ENCODE measurements at places on chromosomes 7 and 10.

- no peaks in the 10 kb centered on the region for H3K4me1 ChIP-seq
- no peak overlapping the region for H3K4me3 ChIP-seq
- H3K27me3 ChIP-seq = no peaks in the 10 kb centered on the region
- no peak overlapping the region for H3K27ac ChIP-seq
- DNase-seq = peak; percentile 12
- no peaks in the 10 kb centered on the region for H3K36me3 ChIP-seq
Measured at GRCh38 chr7:81887098-81888090, 117.5 kb upstream of the HGF start.

DNA sequence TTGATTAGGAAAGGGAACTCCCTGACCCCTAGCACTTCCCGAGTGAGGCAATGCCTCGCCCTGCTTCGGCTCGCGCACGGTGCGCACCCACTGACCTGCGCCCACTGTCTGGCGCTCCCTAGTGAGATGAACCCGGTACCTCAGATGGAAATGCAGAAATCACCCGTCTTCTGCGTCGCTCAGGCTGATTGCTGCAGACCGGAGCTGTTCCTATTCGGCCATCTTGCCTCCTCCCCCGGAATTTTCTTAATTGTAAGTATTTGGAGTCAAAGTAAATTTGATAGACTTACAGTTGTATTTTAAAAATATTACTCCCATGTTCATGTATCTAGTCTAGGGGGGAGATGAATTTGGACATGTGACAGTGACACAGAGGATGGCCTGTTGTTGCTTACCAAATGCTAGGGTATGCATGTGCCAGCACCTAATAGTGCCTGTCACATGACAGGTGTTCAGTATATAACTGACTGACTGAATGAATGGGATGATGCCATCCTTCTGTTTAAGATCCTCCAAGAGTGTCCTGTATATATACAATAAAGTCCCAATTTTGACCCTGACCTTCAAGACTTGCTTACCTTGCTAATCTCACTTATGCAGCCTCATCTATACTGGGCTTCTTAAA, 42.0 kb upstream of the ICA1 start:
- H3K27ac ChIP-seq = no peak overlapping the region
- no peaks in the 10 kb centered on the region for H3K27me3 ChIP-seq
- H3K4me3 ChIP-seq = no peak overlapping the region
- no peaks in the 10 kb centered on the region for H3K36me3 ChIP-seq
- no peaks in the 10 kb centered on the region for H3K4me1 ChIP-seq

GRCh38 chr7:26900251-26900650, 35.9 kb upstream of the SKAP2 start:
- no peaks in the 10 kb centered on the region for H3K36me3 ChIP-seq
- H3K4me3 ChIP-seq = no peak overlapping the region
- no peaks in the 10 kb centered on the region for H3K4me1 ChIP-seq
- DNase-seq = no peak

GRCh38 chr10:132685921-132686680, 99.8 kb downstream of the NKX6-2 start:
- peaks cover 8% of the 10 kb centered on the region for H3K36me3 ChIP-seq
- H3K4me3 ChIP-seq = no peak overlapping the region
- H3K4me1 ChIP-seq = no peaks in the 10 kb centered on the region

- DNase-seq = no peak
- peaks cover 24% of the 10 kb centered on the region for H3K36me3 ChIP-seq
- H3K4me1 ChIP-seq = peaks cover 7% of the 10 kb centered on the region
- no peak overlapping the region for H3K27ac ChIP-seq
- no peak overlapping the region for H3K4me3 ChIP-seq
Measured at GRCh38 chr7:5289355-5289754, 6.6 kb downstream of the SLC29A4 start.

DNA sequence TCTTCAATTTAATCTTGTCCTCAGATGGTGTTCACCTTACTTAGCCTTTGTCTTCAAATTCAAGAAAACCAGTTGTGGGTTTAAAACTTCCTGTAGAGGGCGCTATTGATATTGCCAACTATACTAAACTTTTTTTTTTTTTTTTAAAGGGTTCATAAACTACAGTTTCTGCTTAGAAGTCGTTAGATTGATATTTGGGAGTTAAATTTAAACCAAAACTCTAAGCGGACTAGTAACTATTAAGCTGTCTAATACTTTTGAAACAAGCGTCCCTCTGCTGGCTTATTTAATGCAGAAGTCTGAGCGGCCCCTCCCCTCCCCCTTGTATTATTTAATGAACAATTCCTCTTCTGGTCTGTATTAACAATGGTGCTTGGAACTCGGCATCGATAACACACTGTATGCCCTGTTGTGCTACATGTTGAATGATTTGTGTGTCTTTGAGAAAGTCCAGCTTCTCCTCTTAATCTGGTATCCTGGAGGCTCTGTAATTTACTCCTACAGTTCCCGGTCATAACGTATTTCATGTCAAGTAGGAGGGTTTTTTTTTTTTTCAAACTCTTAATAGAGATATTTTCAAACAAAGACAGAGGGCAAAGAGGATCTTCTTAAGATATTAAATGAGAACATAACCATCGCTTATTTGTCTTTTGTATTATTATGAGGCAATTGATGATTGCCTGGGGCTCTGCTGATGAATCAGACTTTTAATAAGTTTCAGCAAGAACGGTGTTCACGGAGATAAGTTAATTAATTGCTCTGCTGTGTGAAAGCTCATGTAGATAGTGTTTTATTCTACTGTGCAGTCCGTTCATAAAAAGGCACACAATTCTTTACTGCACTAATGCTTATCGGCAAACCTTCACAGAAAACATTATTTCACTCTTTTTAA, 22.6 kb upstream of the CREB5 start:
- H3K36me3 ChIP-seq = no peaks in the 10 kb centered on the region
- H3K27me3 ChIP-seq = no peaks in the 10 kb centered on the region
- DNase-seq = peak; percentile 90
- H3K27ac ChIP-seq = peak overlapping the region; percentile 59

DNA sequence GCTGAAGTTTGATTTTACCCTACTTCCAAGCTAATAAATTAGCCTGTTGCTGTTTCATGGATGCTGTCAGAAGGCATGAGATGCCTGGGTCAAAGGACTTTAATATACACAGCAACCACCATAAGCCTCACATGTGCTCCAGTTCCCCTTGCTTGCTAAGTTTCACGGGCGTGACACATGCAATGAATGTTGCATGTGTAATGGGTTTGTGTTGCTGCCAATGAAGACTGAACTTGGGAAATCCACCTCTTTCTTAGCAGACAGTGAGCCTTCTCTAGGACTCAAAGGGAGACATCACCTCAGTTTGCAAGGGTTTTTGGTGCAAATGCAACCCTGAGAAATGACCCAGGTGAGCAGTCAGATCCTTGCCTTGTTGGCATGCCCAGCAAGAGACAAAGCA, 505.5 kb upstream of the PODXL start:
- no peaks in the 10 kb centered on the region for H3K36me3 ChIP-seq
- no peak overlapping the region for H3K27ac ChIP-seq
- peaks cover 2% of the 10 kb centered on the region for H3K27me3 ChIP-seq
- DNase-seq = no peak

GRCh38 chr10:91592266-91592975, 40.5 kb downstream of the PPP1R3C start:
- H3K27ac ChIP-seq = peak overlapping the region; percentile 94
- peak; percentile 51 for DNase-seq
- H3K4me3 ChIP-seq = no peak overlapping the region
